ENCODE measurements at places on chromosomes 2 and 18.

DNA sequence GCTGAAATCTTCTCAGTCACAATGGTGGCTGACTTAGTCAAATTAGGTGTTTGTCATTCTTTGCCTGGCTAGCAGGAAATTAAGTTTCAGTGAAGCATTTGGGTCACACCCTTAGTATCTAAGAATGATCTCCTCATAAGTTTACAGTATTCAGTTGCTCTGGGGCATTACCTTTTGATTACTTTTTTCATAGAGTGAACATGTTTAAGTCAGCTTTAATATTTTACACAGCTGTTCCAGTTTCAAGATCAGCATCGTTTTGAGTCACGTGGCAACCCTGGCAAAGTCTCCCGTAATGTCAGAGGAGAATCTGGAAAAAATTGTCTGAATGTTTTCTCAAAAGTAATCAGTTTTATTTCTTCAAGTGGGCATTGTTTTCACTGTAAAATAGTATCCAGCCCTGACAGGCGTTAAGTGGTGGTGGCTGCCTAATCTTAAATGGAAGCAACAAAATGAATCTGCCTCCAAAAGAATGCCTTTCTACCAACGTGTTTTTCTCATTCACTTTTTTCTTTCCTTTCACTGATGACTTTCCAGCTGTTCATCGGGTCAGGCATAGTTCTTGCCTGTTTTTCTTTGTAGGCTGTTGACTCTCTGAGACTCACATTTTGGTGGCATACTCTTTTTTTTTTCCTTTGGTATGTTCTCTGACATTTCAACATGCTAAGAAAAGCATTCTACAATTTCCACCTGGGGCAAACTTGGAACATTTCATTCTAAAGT is 319.6 kb upstream of the TCF4 start:
- no peak for DNase-seq

GRCh38 chr2:29382486-29382885 is 267.3 kb downstream of the CLIP4 start:
- DNase-seq, result no peak

GRCh38 chr2:43718530-43719124 is 42.4 kb upstream of the C1GALT1C1L start:
- DNase-seq, result no peak

- no peak for DNase-seq
These were observed 506.5 kb downstream of the NRXN1 start for GRCh38 chr2:50525423-50525822.

DNA sequence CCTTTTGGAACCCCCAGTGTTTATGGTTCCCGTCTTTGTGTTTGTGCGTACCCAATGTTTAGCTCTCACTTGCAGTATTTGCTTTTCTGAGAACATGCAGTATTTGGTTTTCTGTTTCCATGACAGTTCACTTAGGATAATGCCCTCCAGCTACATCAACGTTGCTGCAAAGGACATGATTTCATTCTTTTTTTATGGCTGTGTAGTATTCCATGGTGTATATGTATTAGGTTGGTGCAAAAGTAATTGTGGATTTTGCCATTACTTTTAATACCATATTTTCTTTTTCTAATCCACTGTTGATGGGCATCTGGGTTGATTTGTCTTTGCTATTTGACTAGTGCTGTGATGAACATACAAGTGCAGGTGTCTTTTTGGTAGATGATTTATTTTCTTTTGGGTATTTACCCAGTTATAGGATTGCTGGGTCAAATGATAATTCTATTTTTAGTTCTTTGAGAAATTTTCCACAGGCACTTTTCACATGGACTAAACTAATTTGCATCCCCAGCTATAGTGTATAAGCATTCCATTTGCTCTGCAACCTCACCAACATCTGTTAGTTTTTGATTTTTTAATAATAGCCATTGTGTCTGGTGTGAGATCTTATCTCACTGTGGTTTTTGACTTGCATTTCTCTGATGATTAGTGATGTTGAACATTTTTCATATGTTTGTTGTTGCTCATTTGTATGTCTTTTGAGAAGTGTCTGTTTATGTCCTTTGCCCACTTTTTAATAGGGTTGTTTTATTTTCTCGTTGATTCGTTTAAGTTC is 63.6 kb downstream of the CERS6 start:
- DNase-seq, result no peak

- no peak for DNase-seq
These were observed 188.6 kb upstream of the GATA6 start for GRCh38 chr18:21980744-21981143.

DNA sequence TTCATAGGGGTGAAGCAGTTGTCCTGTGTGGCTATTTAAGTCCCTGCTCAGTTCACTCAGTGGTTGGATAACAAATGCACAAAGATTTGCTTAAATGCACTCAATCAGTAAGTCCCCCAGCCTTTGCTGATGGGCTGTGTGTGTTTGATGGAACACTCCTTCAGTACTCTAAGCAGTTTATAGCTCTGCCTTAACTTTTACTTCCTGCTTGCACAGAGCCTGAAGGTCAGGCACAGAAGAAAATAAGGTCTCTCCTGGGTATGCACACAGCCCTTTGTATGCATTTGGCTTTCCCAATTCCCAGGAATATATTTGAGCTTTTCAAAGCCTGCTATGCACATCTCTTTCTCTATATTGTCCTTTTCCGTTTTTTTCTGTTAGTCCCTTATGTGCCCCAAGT is 208.7 kb upstream of the STK17B start:
- DNase-seq, result no peak

DNA sequence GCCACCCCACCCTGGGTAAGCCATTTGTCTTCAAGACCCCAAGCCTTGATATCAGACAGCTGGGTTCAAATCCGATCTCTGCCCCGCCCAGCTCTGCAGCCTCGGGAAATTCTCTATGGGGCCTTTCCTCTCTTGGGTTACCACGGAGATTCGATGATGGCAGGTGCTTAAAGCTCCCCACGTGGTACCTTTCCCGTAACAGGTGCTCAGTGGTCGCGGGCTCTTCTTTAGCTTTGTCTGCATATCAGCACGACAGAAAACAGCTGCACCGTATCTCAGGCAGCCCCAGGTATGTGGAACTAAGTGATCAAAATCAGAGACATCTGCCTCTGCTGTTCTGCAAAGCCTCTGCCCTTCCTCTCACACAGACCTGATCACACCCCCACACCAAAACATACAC is 37.4 kb downstream of the TTC32 start:
- no peak for DNase-seq

DNA sequence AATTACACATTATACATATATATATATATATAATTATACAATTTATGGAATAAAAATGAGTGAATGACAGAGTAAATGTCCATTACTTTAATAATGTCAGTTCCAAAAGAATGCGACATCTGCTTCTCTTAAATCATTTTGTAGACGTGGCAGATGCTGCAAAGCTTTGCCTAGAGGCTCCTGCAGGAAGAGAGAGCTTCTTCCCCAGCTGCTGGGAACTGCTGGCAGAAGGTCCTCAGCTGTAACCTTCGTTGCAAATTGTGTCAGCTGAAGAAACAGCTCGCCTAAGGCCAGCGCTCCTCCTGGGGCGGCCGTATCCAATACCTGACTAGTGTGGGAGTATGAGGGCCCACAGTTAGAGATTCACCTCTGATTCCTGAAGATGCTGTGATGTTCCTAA is 9.6 kb upstream of the THNSL2 start:
- no peak for DNase-seq

GRCh38 chr18:37378336-37379010 is 187.1 kb downstream of the CELF4 start:
- no peak for DNase-seq

- DNase-seq, result no peak
These were observed 113.6 kb downstream of the EVA1A start for GRCh38 chr2:75447176-75447575.

GRCh38 chr2:71611781-71612527 is 158.6 kb downstream of the DYSF start:
- no peak for DNase-seq

DNA sequence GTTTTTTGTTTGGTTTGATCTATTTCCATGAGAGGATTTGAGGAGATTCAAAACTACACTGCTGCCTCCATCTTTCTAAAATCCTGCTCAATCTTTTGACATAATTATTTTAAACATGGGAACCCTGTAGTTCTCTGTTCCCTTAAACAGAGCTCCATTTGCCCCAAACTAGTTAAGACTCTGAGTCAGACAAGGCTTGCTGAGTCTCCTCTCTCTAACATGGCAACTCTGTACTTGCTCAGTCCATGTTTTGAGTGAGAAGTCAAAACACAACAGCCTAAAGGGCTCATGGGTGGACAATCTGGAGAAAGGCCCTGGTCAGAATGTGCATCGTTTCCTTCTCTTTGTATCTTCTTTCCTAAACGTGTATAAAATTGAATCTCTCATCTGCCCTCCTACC is 7.1 kb upstream of the STAMBP start:
- DNase-seq, result no peak

DNA sequence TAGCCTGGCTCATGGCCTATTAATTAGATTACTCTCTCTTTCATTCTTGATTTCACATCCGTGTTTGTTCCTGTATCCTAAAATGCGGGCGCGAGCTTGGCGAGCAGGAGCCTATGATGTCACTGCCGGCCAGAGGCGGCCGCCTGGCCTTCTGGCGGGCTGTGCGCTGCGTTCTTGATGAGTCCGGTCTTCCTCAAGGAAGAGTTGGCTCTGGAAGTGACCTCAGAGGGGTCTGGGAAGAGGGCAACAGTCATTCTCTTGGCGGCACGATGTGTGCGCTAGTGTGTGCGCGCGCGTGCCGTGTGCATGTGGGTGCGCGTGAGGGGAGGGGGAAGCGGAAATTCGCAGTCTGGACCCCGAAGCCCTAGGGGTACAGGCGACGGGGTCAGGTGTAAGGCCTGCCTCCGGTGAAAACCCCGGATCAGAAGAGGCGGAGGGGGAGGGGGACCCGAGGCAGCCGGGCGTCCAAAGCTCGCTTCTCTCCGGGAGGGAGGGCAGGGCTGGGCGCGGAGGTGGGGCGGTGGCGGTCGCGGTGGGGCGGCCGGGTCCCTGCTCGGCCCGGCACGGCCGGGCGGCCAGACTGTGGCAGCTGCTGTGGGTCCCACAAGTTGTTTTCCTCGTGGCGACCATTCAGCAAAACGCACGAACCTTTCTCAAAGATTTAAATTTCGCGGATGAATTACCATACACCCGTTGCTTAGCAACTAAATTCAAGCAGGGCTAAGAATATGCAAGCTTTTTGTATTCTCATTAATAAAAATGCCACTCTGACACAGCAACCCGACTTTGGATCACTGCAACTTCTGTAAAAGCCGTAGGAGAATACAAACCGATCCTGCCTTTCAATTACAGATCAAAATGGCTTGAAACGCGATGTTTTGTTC is 8.4 kb downstream of the POU3F3 start:
- no peak for DNase-seq

DNA sequence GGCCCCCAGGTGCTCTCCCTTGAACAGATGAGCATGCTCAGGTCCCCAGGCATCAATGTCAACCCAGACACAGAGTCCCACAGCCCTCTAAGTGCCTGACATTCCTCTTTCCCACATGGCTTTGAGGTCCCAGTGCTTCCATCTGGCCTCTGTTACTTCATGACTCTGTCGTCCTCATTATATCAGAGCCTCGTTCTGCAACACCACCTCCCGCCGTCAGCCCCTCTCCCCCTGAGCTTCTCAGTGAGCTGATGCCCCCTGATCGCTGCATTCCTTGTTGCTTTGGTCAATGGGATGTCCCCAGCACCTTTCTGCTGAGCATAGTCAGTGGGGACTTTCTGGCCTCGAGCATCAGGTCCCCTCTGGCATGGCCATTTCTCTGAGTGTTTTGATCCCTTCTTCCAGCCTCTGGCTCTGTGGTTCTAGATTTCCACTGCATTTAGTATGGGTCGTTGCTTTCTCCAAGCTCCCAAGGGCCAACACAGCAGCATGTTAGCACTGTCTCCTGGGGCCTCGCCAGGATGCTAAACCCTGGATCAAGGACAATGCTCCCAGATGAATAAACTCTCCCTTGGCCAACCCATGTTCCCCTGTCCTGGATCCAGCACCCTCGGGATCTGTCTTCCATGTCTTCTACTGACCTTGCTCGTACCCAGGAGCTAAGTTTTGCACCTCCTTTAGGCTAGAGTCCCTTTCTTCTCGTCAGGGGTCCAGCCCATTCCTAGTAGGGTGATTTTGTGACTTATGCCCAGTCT is 143.2 kb upstream of the TWIST2 start:
- no peak for DNase-seq
